ENCODE measurements at places on chromosomes 5 and 9.
A peak's percentile ranks its signal among the peaks of the same experiment; 100 is the strongest.

DNA sequence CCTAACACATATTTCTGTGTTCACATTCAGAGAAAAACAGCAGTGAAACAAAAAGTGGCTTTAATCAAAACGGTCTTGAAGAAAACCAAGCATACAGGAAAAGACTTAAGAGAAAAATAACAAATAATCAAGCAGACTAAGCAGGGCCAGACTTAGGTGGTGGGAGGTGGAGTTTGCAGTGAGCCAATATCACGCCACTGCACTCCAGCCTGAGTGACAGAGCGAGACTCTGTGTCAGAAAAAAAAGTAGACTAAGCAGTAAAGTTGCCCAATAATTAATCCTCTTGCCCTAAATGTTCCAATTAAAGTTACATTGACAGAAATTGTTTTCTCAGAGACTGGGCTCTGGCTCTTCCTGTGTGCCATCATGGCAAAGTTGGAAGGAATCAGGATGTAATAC is 26.6 kb upstream of the GLDC start:
- DNase-seq = no peak

- peak; percentile 99 for DNase-seq
Measured at GRCh38 chr5:108748401-108749127, 867 bp downstream of the FER start.

DNA sequence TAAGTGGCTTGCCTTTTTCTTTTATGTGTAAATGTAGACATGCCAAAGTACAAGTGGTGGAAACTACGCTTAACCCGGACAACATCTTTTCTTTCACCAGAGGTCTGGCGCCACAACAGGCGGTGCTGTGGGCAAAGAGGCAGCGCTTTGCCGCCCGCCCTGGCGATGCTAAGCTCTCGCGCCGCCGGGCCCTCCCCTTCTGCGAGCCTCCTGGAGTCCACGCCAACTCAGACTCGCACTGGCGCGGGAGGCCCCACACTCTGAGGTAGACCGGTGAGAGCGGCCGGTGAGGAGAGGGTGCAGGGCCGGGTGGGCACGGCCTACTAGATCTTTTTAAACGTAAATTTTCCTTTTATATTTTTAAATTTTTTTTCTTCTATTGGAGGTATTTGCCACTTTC is 2253.1 kb upstream of the C9orf72 start:
- no peak for DNase-seq

DNA sequence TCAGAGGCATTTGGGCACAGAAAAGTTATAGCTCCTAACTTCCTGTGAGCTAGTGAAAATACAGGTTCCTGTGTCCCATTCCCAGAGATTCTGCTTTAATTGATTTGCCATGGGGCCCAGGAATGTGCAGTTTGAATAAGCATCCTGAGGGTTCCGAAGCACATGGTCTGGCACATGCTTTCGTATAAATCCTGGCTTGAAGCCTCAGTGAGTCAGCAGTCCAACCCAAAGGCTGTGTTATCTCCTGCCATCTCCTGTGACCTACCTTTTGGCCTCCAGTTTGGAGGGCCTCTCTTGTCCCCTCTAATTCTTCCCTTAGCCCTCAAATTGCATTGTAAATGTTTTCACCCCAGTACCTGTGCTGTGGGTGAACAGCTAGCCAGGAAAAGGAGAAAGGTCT is 183.8 kb downstream of the NR3C1 start:
- no peak for DNase-seq

- no peak for DNase-seq
Measured at GRCh38 chr9:99197987-99198386, 23.8 kb downstream of the ALG2 start.

DNA sequence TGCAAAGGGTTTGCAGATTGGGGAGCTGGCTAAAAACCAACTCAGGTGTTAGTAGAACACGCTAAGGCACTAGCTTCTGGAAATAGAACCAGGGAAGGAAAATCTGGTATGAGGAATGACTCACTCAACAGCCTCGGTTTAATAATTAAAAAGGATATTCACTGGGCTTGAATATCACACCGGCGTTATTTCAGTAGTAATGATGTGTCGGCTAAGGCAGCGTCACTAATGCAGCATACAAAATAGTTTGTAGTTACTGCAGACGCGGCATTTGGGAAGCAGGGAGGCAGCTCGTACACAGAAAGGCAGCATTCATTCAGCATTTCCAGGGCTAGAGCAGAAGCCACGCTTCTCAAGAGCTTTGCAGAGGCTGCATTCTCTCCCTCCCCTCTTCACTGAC is 1.7 kb downstream of the ADRA1B start:
- DNase-seq = no peak

DNA sequence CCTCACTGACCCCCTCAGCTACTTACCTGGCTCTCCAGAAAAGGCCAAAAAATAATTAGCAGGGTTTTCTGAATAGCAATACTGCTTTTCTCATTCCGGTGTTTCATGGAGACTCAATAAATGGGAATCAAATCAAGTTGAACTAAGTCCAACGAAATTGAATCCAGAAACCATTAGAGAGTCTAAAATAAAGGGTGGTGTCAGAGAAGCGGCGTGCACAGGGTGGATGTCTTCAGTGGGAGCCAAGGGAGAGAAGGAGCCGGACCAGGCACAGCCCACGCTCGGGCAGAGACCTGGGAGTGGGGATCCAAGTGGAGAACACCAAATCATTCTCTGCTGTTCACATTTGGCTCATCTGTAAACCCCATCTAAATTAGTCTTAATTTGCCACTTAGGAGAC is 40.2 kb upstream of the WWC1 start:
- no peak for DNase-seq

DNA sequence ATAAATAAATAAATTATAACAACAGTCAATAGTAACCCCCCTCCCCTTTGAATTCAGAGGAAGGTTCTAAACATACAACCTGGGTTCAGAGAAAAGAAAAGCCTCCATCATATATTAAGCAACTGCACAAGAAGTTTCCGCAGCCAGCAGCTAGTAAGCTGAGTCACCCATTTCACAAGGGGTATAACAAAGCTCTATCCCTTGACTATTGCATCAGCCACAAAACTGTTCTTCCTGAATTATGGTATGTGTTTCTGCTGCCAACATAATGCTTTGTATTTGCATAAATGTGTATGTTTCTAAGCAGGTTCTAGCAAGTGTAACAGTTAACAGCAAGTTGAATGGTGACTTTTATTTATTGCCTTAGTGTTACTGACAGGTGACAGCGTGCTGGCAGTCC is 6.8 kb upstream of the CEP120 start:
- no peak for DNase-seq

- DNase-seq = no peak
Measured at GRCh38 chr5:35230038-35230611, at the start of gene PRLR. Gene PRLR (minus strand): TSS chr5:35230487. CDS start chr5:35089620, 140,867 bp downstream.

DNA sequence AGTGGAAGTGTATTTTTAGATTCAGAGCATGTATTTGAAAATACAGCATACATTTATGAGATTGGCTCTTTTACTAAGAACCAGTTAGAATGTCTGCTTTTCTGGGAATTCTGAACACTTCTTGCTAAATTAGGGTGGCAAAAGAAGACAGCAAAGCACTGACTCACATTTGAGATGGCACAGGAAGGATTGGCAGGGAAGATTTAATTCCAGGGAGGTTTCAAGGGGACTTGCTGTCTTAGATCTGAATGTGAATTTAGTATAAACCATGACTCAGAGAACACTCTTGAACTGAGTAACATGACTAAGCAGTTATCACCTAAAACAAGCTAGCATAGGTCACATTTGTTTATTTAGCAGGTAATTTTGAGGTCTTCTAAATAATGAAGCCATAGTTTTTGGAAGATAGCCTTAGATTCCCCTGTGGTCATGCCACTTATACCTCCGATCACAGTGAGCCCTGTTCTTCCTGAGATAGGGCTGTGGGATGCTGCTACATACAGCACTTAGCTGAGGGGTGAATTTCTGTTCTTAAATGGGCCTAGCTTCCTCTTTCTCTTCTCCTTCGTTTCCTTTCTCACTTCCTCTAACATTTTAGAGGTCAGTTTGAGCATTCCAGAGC is 173.8 kb downstream of the PCSK1 start:
- DNase-seq = no peak

DNA sequence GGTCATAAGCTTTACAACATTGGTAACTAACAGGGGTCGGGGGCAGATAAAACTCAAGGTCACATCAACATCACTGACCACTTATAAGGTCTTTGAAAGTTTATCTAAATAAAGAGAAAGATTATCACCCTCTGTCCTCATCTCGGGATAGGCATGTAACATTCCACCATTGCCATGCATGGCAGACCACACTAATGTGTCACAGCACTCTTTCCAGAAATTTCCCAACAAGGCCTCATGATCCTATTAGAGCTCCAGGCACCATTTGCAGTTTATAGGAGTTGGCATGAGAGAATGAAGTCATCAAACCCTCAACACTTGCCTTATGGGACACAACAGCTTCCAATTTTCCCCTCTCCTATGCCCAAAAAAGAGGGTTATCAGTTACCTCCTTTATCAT is 31.9 kb upstream of the ZNF622 start:
- no peak for DNase-seq

DNA sequence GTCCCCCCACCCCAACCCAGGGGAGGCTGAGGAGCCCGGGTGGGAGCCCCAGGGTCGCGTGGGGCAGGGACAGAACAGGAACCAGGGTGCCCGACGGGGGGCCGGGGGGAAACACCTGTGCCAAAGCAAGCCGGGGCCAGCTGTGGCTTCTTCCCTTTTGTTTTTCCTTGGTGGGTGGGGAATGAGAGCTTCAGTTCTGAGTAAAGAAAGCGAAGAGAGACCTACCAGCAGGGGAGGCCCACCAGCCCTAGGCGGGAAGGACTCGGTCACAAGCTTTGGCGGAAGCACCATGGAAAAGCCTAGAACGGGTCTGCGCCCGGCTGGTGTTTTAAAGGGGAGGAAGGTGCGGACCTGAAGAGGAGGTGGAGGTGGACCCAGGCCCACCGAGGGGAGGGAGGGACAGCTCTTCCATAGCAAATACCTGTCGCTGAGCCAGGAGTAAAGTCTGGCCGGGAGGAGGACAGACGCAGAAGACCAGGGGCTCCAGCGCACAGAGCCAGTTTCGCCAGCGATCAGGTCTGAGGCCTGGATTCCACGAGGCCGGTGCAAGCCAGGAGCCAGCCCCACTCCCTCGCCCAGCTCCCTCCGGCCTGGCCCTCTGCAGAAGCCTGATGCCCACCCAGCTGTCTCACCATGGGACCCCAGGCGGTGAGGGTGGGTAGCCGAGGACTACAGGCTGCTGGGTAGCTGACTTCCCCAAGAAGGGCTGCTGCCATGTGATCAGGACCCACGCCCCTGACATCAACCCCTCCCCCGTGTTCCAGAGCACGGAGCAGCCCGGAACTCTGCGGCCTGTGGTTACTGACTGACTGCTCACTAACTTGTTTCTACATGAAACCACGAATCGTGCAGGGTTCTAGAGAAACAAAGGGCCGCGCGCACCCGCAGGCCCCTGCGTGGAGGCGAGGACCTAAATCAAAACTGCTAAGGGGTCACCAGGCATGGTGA is 849 bp upstream of the MGAT1 start:
- peak; percentile 41 for DNase-seq

GRCh38 chr9:35842020-35842745 is 13.2 kb downstream of the TMEM8B start:
- DNase-seq = no peak

GRCh38 chr9:121609822-121610637 is 41.4 kb upstream of the DAB2IP start:
- DNase-seq = no peak

DNA sequence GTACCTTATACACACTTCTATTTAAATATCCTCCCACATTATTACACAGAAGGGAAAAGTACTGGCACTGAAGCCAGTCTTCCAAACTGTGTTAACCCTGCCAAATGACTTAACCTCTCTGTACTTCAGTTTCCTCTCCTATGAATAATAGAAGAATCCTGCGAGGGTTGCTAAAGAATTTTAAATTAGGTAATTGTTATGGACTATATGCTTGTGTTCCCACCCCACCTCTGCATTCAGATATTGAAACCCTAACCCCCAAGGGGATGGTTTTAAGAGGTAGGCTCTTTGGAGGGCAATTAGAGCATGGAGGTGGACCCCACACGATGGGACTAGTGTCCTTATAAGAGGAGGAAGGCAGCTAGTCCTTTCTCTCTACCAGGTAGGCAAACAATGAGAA is 72.7 kb downstream of the TTLL11 start:
- DNase-seq = no peak

- DNase-seq = no peak
Measured at GRCh38 chr9:82115331-82115730, 126.8 kb downstream of the SPATA31D1 start.

- DNase-seq = no peak
Measured at GRCh38 chr5:45454114-45454513, 242.1 kb downstream of the HCN1 start.

- no peak for DNase-seq
Measured at GRCh38 chr5:59360130-59360555, 533.4 kb downstream of the PDE4D start.

GRCh38 chr5:172748341-172748843 is 22.6 kb downstream of the DUSP1 start:
- DNase-seq = no peak

DNA sequence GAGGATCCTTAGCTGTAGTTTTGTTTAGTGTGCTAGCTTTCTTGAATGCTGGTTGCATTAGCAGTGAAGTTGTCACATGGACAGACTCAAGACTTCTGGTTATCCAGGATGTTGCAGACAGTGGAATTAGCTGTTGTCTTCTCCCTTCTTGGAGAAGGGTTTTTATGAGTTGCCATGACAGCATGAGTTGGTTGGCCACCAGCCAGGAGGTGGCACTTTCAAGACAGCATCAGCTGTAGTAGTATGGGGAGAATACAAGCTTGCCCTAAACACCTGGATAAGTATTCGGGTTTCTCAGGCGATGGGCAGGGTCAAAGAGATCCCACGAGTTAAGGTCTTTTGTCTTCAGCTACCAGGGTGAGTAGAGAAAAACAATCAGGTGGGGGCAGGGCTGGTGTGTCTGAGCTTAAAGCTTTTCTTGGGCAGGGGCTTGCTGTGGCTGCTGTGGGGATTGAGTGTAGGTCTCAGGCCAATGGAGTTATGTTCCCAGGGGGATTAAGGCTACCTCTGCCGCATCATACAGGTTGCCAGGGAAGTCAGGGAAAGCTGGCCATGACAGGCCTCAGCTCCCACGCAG is 7.7 kb upstream of the C5orf47 start:
- no peak for DNase-seq

GRCh38 chr5:2565147-2565546 is 186.3 kb downstream of the IRX2 start:
- no peak for DNase-seq

DNA sequence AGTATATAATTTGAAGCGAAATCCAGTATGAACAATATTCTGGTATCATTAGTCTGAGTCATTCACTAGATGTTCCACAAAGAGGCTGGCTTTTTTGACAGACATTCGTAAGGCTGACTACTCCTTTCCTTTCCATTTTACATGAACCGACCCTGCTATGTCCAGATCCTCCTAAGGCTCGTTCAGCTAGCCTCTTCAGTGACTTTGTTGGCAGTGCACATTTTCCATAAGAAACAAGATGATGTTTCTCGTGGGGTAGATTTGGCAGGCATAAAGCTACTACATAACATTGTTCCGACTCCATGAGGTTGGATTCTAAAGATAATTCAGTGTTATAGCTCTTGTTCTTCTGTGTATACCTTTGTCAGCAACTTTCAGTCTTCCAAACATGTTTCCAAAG is 49.0 kb downstream of the ZNF462 start:
- DNase-seq = no peak

GRCh38 chr9:2621722-2622460 is at the start of gene VLDLR:
Gene VLDLR (plus strand): TSS chr9:2621787. CDS start chr9:2622190, 403 bp downstream.
- no peak for DNase-seq

- no peak for DNase-seq
Measured at GRCh38 chr9:126057121-126057825, 269.4 kb upstream of the MVB12B start.

Measured in T-helper 2 cell (primary cell).